NCI-H460 (cell line): ENCODE measurements at places on chromosomes 6 and 20. TPM values are rescaled to one million over a fixed set of nuclear protein-coding genes. Genes with fewer than 3 reads are reported as not detected.

DNA sequence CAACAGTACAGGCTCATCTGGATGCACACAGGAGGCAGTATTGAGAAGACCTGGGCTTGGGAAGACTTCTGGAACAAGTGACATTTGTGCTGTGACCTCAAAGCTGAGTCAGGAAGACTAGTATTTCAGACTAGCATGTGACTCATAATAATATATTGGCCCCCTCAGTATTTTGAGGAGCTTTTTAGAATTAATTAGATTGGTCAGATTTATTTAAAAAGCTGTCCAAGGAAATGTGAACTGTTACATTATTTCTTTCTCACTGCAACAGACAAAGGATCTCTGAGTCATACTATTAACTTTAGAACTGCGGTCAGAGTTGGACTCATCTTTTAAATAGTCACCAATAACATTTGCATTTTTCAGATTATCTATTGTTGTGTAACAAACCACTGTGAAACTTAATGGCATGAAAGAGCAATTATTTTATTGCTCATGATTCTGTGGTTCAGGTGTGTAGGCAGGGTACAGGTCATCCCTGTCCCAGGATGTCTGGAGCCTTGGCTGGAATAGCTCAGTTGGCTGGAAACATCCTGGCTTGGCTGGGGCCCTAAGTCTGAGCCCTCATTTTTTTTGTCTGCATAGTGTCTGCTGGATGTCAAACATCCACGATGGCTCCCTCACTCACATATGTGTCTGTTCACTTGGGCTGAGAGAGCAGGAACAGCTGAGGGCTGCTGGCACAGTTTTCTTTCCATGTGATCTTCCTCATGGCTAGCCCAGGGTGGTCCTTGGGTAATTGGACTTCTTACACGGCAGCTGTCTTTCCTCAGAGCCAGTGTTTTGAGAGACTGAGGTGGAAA is 46.9 kb downstream of the MAP3K4 start:
- DNase-seq, result no peak

DNA sequence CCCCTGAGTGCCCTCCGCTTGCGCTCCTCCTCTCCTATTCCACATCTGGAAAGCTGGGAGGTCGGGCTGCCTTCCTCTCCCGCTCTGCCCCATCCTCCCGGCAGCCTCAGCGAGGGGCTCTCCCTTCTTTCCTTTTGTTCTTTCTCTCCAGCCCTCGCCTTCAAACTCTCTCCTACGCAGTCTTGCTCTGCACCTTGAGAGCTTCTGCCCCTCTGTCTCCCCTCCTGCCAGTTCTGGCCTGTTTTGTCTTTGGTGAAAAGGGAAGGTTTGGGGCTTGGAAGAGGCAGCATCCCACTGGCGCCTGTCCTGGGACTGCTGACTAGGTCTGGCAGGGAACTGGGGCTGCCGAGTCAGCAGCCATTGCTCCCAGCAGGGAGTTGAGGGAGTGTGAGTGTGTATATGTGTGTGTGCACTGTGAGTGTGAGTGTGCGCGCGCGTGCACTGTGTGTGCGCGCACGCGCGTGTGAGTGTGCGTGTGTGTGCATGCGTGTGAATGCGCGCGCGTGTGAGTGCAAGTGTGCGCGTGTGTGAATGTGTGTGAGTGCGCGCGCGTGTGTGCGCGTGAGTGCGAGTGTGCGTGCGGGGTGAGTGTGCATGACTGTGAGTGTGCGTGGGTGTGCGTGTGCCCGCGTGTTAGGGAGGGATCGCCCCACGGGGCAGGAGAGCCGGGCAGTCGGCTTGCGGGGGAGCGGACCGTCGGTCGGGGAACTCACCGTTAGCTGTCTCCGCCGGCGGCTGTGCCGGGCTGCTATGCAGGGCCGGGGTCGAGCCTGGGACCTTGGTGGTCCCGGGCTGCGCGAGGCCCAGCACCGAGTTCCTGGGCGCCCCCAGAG is 523 bp downstream of the CPXM1 start:
- DNase-seq, result no peak

DNA sequence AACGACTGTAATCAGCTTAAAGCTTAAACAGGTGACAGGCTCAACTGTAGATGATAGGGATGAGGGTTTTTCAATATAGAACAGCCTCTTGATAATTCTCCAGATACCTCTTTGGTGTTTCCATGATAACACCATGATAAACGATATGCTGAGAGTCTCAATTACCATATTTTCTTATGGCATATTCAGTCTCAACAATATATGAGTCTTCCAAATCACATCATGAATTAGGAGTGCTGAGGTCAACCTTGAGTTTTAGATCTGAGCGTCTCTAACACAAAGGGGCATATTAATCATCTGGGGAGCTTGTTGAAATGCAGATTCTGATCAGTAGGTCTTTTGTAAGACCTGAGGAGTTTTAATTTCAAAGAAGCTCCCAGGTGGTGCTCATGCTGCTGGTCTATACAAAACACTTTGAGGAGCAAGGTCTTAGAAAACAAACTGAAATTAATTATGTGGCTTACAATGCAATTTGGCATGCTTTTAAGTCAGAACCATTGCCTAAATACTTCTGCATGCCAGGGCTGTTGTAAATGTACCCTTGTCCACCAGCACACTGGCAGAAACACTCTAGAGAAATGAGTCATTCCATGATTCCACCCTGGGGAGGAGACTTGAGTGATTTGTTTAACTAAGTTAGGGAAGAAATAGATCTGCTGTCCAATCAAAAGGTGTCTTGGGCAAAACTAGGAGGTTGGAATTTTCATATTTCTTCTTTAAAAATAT is 49.6 kb downstream of the PTCHD4 start:
- no peak for DNase-seq

Gene ENPP5
- total RNA-seq, result not detected in 2 replicates

Gene NPEPL1
- total RNA-seq, result 17.7 and 20.9 TPM in 2 replicates

DNA sequence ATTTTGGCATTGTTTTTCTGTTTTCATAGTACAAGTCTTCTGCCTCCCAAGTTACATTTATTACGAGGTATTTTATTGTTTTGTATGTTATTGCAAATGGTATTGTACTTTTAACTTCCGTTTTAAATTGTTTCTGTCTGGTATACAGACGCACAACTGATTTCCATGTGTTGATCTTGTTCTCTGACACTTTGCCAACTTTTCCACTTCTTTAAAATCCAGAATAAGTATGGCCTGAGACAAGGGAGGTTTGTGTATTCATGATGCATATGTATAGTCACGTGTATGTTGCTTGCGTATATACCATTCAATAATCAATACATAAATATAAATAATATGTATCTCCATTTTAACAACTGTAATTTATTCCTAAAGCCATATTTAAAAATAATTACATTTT is 41.2 kb downstream of the THBS2 start:
- no peak for DNase-seq

Gene CCDC170
- not detected in 2 replicates for total RNA-seq

DNA sequence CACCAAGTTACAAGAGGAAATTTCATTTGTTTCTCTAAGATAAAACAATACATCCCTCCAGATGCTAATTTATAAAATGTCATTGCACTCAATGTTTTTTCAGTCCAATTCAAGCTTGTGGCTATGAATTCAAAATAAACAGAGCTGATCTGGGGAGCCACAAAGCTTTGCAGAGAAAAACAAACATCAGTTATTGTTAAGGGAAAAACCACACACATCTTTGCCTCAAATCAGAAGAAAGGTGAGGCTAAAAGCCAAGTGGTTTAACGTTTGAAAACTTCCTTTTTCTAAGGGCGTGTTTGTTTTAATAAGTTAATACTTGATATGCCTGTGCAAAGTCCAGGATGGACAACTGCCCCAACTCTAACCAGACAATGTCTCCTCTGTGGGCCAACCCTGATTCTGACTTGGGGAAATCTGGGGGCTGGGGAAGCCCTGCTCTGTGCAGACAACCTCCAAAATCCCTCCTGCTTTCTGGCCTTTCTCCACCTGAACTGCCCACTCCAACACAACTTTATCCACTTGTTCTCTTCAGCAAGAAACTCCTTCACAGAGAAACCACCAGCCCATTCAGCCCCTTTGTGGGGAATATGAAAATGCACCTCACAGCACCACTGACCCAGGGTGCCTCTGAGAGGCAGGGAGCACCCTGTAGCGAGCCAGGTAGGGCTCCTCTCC is 44.6 kb upstream of the NT5E start:
- peak; percentile 1 for DNase-seq

DNA sequence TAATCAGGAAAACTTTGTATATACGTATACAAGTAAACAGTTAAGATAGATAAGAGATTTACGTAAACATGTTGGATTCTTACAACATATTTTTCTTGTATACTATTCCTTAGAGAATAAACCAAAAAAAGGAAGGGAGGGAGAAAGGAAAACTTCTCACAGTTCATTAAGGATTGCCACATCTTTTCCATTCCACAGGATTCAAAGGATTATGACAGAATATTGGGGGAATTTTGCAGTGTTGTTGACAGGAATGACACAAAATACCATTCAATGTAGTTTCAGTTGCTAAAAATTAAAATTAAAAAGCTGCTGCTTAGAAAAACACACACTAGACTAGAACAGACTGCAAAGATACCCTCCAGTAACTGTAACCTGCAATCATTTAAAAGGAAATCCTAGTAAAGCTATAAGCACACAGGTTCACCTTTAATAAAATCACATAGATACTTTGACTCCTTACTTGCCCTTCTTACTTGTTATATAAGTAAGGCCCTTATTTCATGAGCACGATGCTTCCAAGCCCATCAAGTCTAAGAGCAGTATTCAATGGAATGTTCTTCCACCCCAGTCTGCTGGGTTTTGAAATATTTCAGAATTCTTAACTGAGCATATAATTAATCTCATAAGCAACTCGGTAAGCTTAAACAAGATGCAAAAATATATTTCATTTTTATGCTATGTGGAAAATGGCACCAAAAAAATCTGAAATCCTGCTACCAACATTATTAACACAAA is 107.8 kb downstream of the SMLR1 start:
- no peak for DNase-seq

DNA sequence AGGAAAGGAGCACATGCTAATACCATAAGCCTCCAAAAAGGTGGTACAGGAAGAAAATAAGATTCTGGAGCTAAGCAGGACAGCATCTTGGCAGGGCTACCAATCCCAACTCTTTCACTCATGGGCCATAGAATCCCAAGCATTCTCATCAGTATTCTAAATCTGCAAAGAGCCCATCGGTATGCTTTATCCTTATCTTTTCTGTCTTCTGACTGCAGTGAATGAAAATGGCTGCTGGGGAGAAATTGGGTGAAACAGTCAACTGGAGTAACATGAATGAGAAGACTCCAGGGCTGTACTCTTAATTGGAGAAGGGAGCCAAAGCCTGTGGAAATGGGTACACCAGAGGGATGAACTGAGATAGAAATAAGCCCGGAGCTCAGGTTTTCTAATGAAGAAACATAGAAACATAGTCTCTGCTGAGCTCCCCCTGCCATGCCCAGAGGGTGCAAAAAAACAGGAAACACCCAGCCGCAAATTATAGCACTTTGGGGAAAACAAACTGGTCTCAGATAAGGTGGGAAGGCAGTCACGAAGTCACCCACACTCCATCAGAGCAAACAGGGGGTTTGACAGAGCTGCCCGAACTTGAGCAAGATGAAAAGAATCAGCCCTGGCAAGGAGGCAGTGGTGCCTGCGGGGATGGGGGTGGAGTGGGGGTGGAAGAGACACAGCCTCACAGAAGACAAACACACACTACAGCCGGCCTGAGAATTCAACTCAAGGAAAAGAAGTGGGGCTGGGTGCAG is 35.4 kb upstream of the E2F3 start:
- no peak for DNase-seq

- DNase-seq, result no peak
Observed at GRCh38 chr6:9295644-9296043, 860.3 kb upstream of the SLC35B3 start.

Gene TAAR6
- not detected in 2 replicates for total RNA-seq

DNA sequence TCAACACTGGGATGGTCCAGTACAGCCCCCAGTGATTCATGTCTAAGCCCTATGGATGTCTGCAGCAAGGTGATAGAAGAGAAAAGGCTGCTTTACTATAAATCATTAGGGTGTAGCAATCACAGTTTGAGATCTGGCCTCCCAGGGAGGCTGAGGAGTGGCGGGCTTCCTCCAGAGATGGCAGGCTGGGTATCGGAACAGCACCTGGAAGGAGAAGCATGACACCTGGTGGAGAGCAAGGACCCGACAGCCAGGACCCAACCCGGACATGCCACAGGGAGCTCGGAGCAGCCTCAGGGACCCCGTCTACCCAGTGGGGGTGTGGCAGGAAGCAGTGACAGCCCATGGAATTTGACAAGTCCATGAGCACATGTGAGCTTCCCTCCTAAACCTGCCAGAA is 114.8 kb upstream of the CD93 start:
- peak; percentile 28 for DNase-seq

DNA sequence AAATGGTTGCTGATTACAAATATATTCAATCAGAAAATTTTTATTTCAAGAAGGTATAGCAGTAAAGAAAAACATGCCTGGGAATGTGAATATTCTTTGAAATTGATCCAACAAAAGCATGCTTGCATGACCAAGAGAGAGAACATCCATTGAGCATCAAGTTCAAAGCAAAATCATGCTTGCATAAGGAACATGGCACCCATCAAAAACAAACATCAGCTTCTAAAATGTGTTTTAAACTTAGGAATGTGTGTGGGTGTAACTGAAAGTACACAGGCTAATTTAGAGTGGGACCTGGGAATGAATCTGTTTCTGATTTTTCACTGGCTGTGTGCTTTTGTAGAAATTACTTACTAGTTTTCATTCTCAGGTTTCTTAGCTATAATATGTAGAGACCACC is 5.6 kb downstream of the SLC17A5 start:
- no peak for DNase-seq

GRCh38 chr20:48008850-48009515 is 223.7 kb upstream of the SULF2 start:
- no peak for DNase-seq

GRCh38 chr20:45592574-45593189 is 13.6 kb upstream of the WFDC8 start:
- DNase-seq, result peak; percentile 73

GRCh38 chr20:63977739-63978276 is 1.6 kb downstream of the SAMD10 start:
- DNase-seq, result no peak

DNA sequence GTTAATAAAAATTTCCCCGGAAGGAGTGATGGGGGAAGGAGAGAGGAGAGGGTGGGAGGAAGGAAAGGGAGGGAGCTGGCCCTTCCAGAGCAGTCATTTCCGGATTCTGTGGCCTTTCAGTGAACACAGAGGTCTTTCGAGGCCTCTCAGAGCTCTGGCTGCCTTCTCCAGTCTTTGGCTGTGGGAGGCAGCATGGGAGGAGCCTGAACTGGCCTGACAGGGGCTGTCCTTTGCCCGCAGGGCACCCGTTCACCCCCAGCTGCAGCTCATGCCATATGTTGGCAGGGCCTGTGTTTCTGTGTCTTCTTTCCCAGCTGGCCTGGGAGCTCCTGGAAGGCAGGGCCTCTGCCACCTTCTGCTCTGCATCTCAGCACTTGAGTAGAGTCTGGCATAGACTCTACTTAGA is 95.5 kb downstream of the PPP1R14C start:
- DNase-seq, result no peak
